ENCODE measurements at places on chromosomes 6 and 20.

GRCh38 chr6:23180504-23181293 lies 611.3 kb downstream of the HDGFL1 start:
- DNase-seq = no peak

- DNase-seq = no peak
Measured at GRCh38 chr6:159061146-159061545, 16.4 kb upstream of the TAGAP start.

- DNase-seq = no peak
Measured at GRCh38 chr20:32585011-32585585, at the start of gene NOL4L. NOL4L (minus strand) TSS chr20:32585333; CDS start chr20:32584890, 443 bp downstream.

DNA sequence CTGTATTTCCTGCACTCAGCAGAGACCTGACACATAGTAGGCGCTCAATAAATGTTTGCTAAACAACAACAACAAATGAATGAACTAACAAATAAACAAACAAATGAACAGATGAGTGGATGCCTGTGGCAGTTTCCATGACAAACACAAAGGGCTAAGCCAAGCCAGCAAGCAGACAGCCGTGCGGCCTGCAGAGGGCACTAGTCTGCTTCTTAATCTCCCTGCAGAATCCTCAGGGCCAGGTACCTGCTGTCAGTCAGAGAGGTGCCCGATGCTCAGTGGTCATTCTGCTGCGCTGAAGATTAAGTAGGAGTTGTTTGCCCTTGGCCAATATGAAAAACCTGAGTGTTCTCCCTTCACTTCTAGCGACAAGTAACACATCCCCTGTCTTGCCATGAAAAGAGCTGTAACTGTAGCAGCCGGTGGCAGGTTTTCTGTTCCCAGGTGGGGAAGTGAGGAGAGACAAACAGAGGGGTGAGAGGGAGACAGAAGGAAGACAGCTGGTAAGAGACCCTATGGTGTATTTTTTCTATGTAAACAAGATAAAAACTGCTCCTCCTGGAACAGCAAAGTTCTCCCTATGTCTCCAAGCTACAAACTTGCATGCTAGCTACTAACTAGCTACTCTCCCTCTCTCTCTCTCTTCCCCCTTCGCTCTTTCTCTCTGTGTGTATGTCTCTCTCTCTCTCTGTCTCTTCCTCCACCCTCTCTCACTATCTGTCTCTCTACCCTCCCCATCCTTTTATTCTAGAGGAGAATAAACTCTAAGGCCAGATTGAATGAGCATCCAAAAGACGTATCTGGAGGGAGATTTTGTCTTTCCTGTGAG lies at the start of gene MC3R:
MC3R (plus strand) TSS at position 779 of the 829 bp plus-strand sequence. CDS start 112 bp downstream, outside the sequence.
- DNase-seq = no peak

DNA sequence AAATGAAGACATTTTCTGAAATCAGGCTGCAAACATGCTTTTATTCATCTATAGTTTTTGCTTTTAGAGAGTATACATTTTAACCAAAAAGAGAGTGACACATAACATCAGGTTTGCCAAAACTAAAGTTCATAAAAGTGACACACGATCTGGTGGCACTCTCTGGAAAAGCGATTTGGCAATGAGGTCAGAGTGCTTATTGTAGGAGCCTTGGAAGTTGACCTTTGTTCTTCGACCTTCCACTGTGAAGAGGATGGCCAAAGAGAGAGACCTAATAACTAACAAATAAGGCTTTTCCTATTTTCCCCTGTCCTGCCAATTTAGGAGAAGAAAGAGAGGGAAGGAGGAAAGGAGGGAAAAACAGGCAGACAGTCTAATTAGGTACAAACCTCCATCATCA lies 230.1 kb downstream of the SIM1 start:
- DNase-seq = no peak
